Left colon (tissue), 2 donors: ENCODE measurements at places on chromosomes 12 and 14.

DNA sequence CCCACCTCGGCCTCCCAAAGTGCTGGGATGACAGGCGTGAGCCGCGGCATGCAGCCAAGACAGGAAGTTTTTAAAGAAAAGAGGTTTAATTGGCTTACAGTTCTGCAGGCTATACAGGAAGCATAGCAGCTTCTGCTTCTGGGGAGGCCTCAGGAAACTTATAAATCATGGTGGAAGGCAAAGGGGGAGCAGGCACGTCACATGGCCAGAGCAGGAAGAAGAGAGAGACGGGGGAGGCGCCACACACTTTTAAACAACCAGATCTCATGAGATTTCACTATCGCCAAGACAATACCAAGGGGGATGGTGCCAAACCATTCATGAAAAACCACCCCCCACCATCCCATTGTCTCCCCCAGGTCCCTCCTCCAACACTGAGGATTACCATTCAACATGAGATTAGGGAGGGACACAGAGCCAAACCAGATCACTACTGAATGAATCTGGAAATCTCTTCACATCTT lies 14.1 kb downstream of the CCDC63 start:
- DNase-seq, result no peak

- DNase-seq, result no peak
Observed at GRCh38 chr12:14665354-14666348, 30.7 kb downstream of the GUCY2C start.

GRCh38 chr12:131756441-131756840 lies 45.6 kb downstream of the SFSWAP start:
- no peak for DNase-seq

- no peak for DNase-seq
Observed at GRCh38 chr12:93106910-93107309, 177.8 kb upstream of the EEA1 start.

DNA sequence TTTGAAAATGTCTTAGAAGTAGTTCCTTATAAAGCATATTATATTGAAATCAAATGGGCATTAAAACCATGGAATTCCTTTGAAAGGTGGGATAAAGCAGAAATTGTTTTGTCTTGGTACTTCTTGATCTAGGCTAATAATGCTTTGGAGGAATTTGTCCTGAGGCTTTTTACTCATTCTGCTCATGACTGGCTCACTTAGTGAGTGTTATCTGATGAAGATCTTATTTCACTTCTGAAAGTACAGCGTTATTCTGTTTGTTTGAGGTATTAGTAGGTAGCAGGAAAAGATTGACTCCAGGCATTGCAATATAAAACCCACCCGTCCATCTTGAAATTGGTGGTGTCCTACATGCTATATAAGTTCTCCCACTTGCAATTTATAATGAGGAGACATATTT lies 5.5 kb downstream of the C12orf71 start:
- no peak for DNase-seq

- no peak for DNase-seq
Observed at GRCh38 chr14:105476831-105477659, 2.4 kb downstream of the CRIP2 start.
